Activated CD8-positive, alpha-beta memory T cell treated with anti-CD3 and anti-CD28 coated beads for 4 hours (primary cell): ENCODE measurements at places on chromosomes 2 and 18.

- DNase-seq: no peak
Observed at GRCh38 chr2:69192176-69192945, 179.4 kb downstream of the ANTXR1 start.

DNA sequence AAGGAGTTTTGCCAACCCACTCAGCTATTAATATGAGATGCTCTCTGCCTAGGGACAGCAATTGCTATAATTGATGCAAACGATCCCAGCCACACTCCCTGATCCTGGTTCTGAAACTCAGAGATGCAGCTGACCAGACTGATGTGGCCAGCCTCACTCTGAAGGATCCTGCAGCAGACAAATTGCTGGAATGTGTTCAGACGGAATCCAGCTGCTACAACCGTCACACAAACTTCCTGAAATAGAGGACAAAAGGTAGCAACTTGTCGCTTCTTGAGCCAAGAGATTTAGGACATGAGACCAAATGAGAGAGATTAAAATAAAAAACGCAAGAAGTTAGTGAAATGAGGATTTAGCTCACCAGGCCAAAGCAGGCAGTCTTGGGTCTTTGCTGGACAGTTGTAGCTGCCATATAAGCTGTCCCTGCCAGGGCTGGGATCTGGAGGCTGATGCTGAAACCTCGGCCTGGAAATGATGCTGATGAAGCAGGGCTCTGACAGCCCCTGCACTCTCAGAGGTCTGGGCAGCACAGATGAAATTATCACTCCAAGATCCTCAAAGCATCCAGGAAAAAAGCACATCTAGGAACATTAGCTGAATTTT is 8.3 kb upstream of the YWHAQ start:
- no peak for DNase-seq

DNA sequence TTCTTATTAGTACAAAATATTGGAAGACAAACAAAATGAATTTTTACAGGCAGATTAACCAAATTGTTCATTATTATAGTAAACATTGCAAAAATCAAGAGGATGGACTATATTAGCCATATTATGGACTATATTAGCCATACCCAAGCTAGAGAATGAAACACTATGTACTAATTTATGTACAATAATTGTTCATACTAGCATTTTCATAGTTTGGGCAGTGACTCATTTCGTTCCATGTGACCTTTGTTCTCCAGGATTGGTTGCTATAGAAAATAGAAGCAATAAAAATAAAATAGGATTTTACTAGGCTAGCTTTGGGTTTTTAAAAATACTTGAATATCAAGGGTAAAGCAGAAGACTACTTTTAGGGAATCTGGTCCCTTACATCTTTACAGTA is 176.8 kb downstream of the ZEB2 start:
- DNase-seq: no peak

DNA sequence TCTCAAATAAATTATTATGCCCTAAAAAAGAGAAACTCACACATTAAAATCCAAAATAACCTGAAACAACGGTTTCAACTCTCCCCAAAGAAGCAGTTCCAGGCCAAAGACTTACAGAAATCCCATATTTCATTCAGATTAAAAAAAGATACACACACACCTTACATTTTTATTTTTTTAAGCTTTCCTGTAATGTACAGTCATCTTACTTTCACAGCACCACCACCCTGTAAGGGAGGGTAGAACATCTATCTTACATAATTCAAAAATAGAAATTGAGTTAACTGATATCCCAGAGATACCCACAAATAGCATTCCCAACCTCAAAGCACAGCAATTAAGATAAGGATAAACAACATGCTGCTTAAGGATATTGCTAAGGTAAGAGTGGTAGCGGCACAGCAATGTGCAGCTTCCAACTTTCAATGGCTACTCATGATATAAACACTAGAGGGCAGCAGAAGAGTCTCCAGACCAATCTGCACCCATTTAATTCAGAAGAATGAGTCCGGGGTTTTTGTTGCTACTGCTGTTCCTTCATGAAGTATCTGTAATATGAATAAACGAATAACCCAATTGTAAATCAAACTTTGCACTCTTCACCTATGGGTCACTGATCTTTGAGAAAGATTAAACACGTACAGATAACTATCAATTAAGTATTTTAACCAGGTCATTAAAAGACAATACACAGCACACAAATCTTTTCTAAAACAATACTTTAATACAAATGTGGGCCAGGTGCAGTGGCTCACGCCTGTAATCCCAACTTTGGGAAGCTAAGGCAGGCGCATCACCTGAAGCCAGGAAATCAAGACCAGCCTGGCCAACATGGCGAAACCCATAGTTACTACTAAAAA is 11.3 kb downstream of the GFPT1 start:
- no peak for DNase-seq
